Stimulated activated CD4-positive, alpha-beta T cell treated with anti-CD3 and anti-CD28 coated beads, Interleukin-12 subunit alpha, Interleukin-12 subunit beta, amount 100 ng/mL, for 48 hours (primary cell): ENCODE measurements at places on chromosomes 5 and 9.

GRCh38 chr5:24646915-24647314 lies 2.1 kb upstream of the CDH10 start:
- no peak for DNase-seq

DNA sequence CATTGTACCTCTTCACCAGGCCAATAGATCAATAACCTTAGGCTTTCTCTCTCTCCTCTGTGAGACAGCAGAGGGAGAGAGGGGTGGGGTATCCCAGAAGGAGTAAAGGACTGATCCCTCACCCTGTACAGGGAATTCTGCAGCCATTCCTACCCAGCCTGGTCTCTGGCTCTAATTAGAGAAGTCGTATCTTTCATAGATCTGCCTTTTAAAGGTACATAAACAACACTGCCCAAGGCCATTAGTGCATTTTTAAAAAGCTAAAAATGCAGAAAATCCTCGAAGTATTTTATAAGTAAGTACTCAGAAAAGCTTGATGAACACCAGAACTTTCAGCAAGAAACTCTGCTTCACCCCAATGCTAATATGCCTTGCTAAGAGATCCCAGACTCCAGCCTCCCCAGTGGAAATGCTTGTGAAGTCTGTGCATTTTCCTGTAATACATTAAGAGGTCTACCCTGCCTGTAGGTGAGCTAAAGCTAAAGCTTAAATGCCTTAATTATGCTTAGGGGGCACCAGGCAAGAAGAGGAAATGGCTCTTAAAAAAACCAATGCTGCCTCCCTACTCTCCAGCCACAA lies 200.0 kb upstream of the ANKRD55 start:
- no peak for DNase-seq

DNA sequence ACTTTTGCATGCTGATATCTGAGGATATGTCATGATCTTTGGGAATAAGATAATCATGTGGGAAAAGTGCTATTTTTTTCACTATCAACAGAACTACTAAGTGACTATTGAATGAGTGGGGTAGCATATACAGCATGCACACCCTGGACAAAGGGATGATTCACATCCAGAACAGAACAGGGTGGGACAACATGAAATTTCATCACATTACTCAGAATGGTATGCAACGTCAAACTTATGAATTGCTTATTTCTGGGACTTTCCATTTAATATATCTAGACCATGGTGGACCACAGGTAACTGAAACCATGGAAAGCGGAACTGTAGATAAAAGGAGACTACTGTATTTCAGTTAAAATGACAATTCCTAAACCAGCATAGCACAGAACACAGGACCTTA lies 370.0 kb downstream of the HINT1 start:
- no peak for DNase-seq

- no peak for DNase-seq
These were observed 388.6 kb upstream of the CDH6 start for GRCh38 chr5:30804739-30805505.

DNA sequence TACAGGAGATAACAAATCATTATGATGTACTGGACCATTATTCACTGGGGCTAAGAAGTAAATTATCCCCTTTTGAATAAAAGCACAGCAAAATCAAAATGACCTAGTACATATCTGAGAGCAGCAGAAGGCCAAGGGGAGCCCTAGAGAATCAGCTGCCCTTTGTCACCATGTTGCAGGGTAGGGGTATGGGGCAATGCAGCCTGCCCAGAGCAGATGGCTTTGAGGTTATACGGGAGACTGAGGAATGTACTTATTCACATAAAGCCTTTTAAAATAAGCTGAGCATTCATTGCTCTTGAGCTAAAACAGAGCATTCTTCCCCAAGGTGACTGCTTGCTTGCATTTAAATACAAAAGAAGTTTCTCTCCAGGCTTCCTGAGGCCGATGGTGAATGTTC lies 2.6 kb upstream of the TNFAIP8 start:
- DNase-seq = no peak

GRCh38 chr5:159850160-159850559 lies 66.1 kb upstream of the ADRA1B start:
- no peak for DNase-seq

GRCh38 chr9:83521011-83521410 lies 17.2 kb downstream of the FRMD3 start:
- no peak for DNase-seq

- DNase-seq = no peak
These were observed 33.5 kb downstream of the ANXA6 start for GRCh38 chr5:151123897-151124751.

- peak; percentile 9 for DNase-seq
These were observed 564 bp downstream of the SLC25A25 start for GRCh38 chr9:128068386-128069205.

DNA sequence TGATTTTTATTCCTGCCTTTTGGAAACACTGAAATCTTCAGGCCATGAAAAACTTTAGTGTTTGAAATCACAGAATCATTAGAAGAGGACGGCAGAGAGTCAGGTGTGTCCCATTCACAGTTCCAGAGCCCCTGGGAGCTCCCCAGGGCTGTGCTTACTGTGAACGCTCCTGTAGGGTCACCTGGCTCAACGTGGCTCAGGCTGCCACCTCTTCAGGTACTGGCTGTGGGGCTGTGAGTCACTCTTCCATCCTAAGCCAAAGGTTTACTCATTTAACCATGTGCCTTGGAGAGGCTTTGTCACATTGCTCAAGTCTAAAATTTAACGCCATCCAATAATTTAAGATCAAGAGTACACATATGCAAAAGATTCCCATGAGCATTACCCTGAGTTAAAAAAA lies 50.2 kb upstream of the FSTL4 start:
- DNase-seq = no peak

- DNase-seq = no peak
These were observed 317.8 kb upstream of the RGMB start for GRCh38 chr5:98455665-98456064.

DNA sequence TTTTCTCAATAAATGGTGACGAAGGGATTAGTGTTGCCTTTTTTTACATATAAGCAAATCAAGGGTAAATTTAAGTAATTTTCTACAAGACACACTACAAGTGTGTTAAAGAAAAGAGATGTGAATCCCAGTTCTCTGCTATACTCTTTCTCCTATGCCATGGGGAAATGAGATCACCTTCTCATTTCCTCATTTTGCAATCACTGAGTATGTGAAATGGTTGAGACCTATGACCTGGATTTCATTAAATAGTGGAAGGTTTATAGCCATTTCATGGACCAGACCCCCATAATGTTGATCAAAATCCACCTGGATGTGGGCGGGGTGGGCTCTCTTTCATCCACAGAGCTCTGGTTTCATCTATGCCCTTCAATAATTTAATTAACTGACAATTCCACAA lies 66.9 kb upstream of the SLIT3 start:
- no peak for DNase-seq

- DNase-seq = no peak
These were observed 704 bp downstream of the CCDC112 start for GRCh38 chr5:115295777-115296123.

DNA sequence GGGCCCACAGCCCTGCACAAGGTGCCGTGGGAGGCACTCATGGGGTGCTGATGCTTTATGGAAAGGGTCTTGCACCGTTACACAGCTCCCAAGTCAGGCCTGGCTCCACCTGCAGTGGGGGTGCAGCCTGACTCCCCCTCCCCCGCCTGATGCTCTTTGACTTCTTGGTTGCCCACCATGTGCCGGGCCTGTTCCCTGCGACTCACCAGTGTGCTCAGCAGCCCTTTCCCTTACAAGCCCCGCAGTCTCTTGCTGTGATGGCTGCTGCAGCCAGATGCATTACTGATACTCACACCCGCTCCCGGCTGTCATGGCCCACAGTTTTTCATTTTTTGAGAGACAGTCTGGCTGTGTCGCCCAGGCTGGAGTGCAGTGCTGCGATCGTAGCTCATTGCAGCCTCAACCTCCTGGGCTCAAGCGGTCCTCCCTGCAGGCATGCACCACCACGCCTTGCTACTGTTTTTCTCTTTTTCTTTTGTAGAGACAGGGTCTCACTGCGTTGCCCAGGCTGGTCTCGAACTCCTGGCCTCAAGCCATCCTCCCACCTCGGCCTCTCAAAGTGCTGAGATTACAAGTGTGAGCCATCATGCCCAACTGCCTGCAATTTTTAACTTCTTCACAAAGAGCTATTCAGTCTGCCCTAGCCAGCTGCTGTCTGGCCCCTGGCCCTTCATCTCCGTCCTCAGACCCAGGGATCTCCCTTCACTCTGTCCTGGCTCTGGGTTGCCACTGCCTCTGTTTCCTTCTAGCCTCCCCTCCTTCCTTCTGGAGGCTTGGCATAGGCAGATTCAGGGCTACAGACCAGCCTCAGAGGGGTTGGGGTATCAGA lies 109.5 kb downstream of the RXRA start:
- no peak for DNase-seq

DNA sequence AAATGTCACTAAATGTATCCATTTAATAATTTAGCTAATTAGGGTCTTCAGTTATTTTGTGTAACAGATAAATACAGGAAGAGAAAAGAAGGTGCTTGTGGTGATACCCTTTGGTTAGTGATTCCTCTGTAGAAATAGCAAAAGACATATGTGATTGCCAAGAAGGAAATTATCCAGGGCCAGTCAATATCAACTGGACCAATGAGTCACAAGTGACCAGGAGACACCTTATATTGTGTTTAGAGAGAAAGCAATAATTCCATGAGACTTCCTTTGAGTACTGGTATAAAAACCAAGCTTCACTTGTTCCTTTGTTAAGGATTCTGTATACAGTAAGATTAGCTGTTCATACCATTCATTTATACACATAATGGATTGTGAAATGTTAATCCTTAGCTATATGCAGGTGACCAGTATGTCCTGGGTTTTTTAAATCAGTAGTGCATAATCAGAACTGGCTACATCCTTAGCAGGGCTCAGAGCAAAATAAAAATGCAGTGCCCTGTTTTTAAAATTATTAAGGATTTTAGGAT lies 11.7 kb upstream of the F2R start:
- no peak for DNase-seq

DNA sequence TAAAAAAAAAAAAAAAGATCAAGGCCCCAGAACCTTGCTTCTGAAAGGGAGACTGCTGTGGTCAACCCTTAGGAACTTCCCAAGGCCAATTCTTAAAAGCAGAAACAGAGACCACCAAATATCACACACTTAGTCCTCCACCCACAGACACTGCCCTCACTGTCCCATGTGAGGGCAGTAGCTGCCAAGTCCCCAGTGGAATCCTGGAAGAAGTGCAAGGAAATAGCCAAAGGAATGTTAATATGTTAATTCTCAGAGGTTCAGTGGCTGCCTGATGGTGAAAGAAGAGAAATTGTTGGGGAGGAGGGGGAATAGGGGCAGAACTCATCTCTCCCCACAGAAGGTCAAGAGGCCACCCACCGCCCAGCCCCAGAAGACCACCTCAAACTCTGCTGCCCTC lies 23.1 kb downstream of the FSTL4 start:
- DNase-seq = no peak
